Activated CD8-positive, alpha-beta memory T cell treated with anti-CD3 and anti-CD28 coated beads, Interleukin-2, amount 10 ng/mL, durations not matched to agents 7 days and 5 days (primary cell): ENCODE measurements at places on chromosomes 7 and 10. TPM values are rescaled to one million over a fixed set of nuclear protein-coding genes. Genes with fewer than 3 reads are reported as not detected.

- H3K4me3 ChIP-seq: no peak overlapping the region
- peaks cover 3% of the 10 kb centered on the region for H3K27me3 ChIP-seq
- DNase-seq: no peak
- no peaks in the 10 kb centered on the region for H3K36me3 ChIP-seq
Observed at GRCh38 chr7:43244784-43245183, 132.3 kb downstream of the HECW1 start.

GRCh38 chr10:83927166-83927565 lies 212.1 kb upstream of the GHITM start:
- H3K27me3 ChIP-seq: peaks cover 2% of the 10 kb centered on the region
- no peak overlapping the region for H3K27ac ChIP-seq
- H3K4me3 ChIP-seq: no peak overlapping the region
- no peak for DNase-seq

Gene PRSS2
- total RNA-seq: not detected

Gene NUTM2E
- total RNA-seq: not detected

GRCh38 chr10:78296785-78297184 lies 263.1 kb downstream of the RPS24 start:
- no peak overlapping the region for H3K4me3 ChIP-seq
- DNase-seq: no peak
- H3K27me3 ChIP-seq: no peaks in the 10 kb centered on the region
- H3K4me1 ChIP-seq: peaks cover 6% of the 10 kb centered on the region
- H3K36me3 ChIP-seq: peaks cover 2% of the 10 kb centered on the region

- no peak overlapping the region for H3K4me3 ChIP-seq
- peak overlapping the region; percentile 1 for H3K27ac ChIP-seq
- H3K36me3 ChIP-seq: peaks cover 60% of the 10 kb centered on the region
- no peak for DNase-seq
Observed at GRCh38 chr7:92781117-92781720, 55.2 kb downstream of the CDK6 start.

DNA sequence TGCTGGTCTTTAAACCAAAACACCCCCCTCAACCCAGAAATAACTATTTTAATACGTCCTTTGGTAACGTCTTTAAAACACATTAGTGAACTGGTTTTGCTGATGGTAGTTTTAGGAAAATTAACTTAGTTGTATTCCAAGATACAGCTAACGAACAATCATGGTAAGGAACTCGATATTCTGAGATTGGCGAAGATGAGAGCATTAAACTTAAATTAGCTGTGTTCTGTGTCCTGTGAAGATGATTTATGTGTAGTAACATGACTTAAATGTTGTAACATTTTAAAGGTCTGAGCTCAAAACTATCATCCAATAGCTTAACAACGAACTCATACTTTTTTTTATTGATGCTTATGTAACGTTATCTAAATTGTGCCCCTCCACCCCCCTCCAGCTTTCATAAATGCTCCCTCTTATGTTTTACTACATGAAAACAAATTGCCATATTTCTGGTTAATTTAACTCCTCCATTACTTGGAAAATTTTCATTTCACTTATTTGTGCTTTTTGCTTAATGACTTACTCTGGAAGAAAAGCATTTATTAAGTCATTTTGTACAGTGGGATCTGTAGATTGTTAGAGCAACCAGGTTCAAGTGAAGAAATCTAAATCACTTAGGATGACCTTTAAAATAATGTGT lies 1.7 kb downstream of the SDK1 start:
- no peak for DNase-seq
- no peak overlapping the region for H3K27ac ChIP-seq
- no peaks in the 10 kb centered on the region for H3K36me3 ChIP-seq
- peaks cover 73% of the 10 kb centered on the region for H3K27me3 ChIP-seq

Gene RASSF4
- 1.2 TPM for total RNA-seq

DNA sequence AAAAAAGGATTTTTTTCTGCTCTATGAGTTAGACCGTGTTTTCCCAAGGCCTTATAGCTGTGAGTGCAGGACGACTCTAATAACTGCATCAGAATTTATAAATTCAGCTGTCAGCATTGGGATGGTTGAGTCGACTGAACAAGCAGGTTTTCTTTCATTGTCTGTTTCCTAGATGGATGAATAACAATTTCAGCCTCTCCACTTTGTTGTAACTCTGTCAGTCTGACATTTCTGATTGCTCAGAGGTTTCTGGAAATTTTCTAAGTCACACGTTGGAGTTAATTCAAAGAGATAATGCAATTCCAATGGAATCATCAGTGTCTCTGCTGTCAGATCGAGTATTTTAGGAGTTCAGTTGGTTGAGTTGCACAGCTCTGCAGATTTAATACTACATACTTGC lies 159.2 kb downstream of the CHN2 start:
- H3K27me3 ChIP-seq: no peaks in the 10 kb centered on the region
- DNase-seq: no peak
- no peak overlapping the region for H3K27ac ChIP-seq
- H3K4me1 ChIP-seq: peaks cover 2% of the 10 kb centered on the region
- no peaks in the 10 kb centered on the region for H3K36me3 ChIP-seq

Gene NPC1L1
- total RNA-seq: not detected
